Uterus (tissue), 4 donors: ENCODE measurements at places on chromosomes 4 and X. TPM values are rescaled to one million over a fixed set of nuclear protein-coding genes. Genes with fewer than 3 reads are reported as not detected.

Gene MMRN1
- 266 TPM for total RNA-seq

DNA sequence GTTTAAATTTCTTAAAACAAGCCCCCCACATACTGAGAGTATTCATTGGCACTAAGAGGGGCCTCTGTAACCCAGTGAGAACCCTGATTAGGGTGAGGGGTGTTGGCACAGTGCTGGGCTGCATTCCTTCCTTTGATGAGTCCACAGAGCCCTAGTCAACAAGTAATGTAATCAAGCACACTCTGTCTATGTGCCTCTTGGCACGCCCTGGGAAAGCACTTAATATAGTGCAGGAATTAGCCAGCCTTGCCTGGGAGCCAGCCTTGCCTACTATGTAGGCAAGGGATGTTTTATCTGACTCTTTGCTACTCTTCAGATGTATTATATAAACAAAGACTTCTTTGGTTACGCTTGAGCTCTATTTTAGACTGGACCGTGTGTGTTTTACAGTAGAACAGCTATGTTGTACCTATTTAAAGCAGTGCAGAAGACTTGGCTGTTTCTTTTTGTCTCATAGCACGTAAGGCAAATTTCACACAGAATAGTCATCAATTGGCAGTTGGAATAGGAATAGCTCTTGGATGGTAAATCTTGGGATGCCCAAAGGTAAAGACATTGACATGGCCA, 64.3 kb downstream of the FRAS1 start:
- DNase-seq: no peak

Gene GLOD5
- not detected for total RNA-seq

- no peak for DNase-seq
Observed at GRCh38 chr4:56723201-56723605, 42.1 kb upstream of the HOPX start.

GRCh38 chr4:172974586-172974985, 194.0 kb upstream of the GALNT7 start:
- no peak for DNase-seq

Gene ING2
- 13.3 TPM for total RNA-seq

Gene TIGD4
- not detected for total RNA-seq

- DNase-seq: no peak
Observed at GRCh38 chrX:38968344-38969216, 167.3 kb downstream of the MID1IP1 start.
